GM18507 (cell line): ENCODE measurements at places on chromosomes 11 and 22.

DNA sequence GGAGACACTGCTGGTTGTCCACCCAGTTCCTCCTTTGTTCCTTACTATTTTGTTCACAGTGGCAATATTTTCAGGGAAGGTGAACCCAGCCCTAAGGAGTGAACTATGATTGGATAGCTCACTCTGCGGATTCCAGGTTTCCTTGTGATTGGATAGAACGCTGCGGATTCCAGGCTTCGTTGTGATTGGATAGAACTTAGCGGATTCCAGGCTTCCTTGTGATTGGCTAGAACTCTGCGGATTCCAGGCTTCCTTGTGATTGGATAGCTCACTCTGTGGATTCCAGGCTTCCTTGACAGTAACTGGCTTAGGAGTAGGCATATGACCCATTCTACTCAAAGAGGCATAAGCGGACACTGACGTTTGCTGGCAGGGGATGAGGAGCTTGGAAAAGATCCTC, 28.6 kb upstream of the ADA2 start:
- DNase-seq: no peak

DNA sequence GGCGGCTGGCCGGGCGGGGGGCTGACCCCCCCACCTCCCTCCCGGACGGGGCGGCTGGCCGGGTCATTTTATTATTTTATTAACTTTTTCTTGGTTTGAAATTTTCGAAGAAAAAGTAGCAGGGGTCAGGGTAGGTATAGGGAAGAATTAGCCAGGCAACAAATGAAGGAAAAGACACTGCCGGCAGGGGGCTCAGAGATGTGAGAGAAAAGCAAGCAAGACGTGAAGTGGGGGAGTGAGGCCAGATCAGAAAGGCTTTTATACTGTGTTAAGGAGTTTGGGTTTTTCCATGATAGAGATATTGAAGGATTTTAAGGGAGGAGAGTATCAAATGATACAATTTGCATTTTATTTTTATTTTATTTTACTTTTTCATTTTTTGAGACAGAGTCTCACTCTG, 19.0 kb downstream of the RNF214 start:
- DNase-seq: no peak

DNA sequence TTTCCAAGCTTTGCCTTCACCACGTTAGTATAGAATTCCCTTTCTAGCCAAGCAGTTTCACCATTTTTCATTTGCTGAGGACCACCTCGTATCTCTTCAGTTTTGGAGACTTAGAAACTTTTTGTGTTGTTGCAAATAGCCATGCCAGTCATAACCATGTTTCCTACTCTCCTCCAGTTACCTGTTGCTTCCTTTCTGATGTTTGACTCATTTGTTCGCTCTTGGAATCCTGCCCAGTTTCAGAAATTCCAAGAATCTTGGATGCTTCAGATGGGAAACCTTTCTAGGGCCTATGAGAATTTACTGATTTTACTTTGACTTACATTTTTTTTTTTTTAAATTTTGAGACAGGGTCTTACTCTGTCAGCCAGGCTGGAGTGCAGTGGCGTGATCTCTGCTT, 65.4 kb downstream of the PPP6R3 start:
- DNase-seq: no peak

GRCh38 chr11:132620423-132620822, 911.9 kb downstream of the OPCML start:
- DNase-seq: no peak

- peak; percentile 74 for DNase-seq
Measured at GRCh38 chr22:20238536-20238900, 29.6 kb downstream of the RTN4R start.
